Cardiac fibroblast (primary cell): ENCODE measurements at places on chromosomes 3 and 15.

- DNase-seq: no peak
Measured at GRCh38 chr3:126967386-126967785, 15.5 kb upstream of the PLXNA1 start.

- no peak for DNase-seq
Measured at GRCh38 chr3:8981700-8982099, 18.4 kb upstream of the RAD18 start.

GRCh38 chr3:185069037-185070030 lies 83.5 kb downstream of the C3orf70 start:
- no peak for DNase-seq

- no peak for DNase-seq
Measured at GRCh38 chr3:151062611-151063010, 22.9 kb upstream of the MED12L start.

- DNase-seq: no peak
Measured at GRCh38 chr3:10259798-10260197, 11.5 kb downstream of the TATDN2 start.

- DNase-seq: no peak
Measured at GRCh38 chr3:56837196-56837955, 35.6 kb upstream of the ARHGEF3 start.

GRCh38 chr3:46242120-46242519 lies at the start of gene CCR3:
TSS of gene CCR3 (plus strand) at chr3:46242460. CDS start at chr3:46265159, 22,699 bp downstream.
- DNase-seq: no peak

DNA sequence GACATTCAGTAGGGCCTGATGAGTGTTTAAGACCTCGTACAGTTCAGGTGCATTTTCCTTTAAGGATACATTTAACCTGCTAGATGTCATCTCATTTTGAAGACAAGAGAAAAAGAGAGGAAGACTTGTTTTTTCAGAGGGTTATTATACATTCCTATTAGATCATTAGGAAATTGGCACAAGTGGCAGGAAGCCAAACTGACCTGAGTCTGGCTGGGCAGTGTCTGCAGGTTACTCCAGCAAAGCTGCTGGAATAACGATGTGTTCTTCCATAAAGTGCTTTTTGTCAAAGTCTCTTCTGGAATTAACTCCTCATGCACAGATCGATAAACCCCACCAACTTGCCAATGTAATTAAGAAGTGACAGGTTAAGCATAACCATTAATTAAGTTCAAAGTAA lies 396.4 kb upstream of the TPRG1 start:
- no peak for DNase-seq

DNA sequence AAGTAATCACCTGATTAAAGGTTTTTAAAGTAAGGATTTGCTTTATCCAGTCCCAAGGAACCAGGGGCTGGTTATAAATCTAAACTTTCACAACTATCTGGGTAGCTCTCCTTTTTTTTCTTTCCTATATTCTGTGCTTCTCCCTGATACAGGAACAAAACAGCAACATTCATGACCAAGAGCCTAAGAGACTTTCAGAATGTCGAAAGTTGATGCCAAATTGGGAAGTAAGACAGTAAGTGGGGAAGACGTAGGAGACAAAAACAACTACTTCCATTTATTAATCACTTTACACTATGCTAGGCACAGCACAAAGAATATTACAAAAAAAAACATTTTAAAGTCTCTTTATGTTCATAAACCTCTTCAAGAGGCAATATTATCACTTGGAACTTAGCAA lies 211.6 kb downstream of the MAGI1 start:
- no peak for DNase-seq

GRCh38 chr3:188575501-188575900 lies 421.5 kb downstream of the LPP start:
- no peak for DNase-seq

DNA sequence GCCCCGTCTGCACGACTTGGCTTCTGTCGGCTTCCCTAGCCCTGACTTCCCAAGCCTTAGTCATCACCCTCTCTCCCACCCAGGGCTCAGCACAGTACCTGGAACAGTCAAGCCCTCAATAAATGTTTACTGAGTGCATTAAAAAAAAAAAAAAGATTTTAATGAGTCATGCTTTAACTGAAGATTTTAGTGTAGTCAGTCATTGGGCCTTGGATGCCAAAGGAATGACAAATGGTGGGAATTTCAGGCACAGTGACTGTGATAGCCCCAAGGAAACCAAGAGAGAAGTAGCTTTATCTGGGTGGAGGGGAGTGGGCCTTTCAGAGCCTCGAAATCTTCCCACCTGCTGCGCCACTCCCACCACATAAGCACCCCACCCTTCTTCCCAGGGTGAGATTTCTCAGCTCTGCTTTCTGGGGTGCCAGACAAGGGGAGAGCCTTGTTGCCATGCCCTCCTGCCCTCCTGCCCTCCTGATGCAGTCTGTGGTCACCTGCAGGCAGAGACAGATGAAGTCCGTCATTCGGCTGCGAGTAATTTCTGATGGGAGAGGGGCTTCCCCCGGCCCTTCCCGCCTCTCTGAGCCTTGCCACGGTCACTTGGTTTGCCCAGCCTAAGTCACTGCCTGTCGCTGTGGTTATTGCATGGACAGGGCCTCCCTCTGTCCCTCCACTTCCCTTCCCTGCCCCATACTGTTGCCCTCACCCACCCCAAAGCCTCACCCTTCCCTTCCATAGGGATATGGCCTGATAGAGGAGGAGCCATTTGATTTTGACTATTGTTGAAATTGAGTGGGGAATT lies 41.8 kb downstream of the SMAD3 start:
- DNase-seq: peak; percentile 97

- no peak for DNase-seq
Measured at GRCh38 chr3:129739634-129740033, 133.2 kb upstream of the PLXND1 start.

GRCh38 chr3:193271101-193271840 lies 30.2 kb downstream of the PLAAT1 start:
- no peak for DNase-seq
